Activated gamma-delta T cell (primary cell): ENCODE measurements at places on chromosomes 11 and 22.

DNA sequence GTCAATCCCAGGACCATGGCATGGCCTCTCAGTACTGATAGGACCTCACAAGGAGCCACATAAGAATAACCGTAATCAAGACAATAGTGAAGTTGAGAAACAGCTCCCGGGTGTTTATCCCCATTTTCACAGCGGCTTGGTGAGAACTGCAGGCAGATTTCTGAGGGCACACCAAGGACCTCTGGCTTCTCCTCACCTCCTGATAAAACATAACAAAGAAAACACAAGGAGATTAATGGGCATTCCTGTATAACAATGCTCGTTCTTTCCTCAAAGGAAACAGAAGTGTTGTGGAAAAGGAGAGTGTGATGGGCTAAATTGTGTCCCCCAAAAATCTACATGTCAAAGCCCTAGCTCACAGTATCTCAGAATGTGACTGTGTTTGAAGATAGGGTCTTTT lies 4.0 kb downstream of the SLN start:
- DNase-seq = no peak

- no peak for DNase-seq
Measured at GRCh38 chr11:126843096-126843495, 157.5 kb downstream of the KIRREL3 start.

- no peak for DNase-seq
Measured at GRCh38 chr11:35017528-35018342, 101.3 kb downstream of the PDHX start.

DNA sequence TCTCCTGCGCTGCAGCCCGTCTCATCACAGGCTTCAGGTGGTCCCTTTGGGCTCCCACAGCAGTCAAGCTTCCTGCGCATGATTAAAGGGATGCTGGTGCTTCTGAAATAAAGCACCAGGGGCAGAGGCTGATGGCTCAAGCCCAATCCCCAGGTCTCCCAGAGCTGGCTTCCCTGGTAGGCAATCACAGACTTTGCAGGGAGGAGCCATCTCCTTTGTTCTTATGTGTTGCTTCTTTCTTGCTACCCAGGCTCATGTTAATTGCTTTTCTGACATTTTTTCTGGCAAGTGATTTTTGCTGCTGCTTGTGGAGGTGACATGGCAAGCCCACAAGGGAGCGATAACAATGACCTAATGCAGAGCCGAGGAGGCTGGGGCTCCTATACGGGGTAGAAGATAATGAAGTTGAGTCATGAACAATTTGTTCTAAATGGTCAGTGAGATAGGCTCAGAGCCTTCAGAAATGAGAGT lies 25.2 kb upstream of the PLET1 start:
- DNase-seq = no peak
